ENCODE measurements at places on chromosomes 3 and 15.

GRCh38 chr15:76337059-76337695 lies 604 bp downstream of the ISL2 start:
- no peak for DNase-seq

GRCh38 chr3:13518516-13518953 lies 30.4 kb upstream of the FBLN2 start:
- no peak for DNase-seq

DNA sequence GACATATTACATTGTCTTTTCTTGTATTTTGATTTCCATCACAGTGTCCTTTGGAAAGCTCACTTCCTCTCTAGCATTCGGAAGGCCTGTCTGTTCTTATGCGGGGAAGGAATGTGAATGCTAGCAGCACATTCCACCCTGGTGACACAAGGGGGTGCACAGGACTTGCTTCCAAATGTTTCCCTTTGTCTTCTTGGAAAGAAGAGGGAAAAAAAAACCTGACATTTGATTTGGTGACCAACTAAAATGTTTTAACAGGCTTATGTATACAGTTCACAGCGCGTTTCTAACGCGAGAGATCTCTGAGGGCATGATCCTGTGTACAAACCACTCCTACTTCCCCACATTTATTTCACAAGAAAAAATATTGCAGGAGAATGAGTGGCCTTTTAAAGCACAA lies 107.6 kb upstream of the FXR1 start:
- DNase-seq = no peak

- no peak for DNase-seq
Observed at GRCh38 chr3:44666346-44666745, 17.8 kb downstream of the ZNF35 start.

- no peak for DNase-seq
Observed at GRCh38 chr3:52004906-52005395, 9.3 kb upstream of the RPL29 start.

DNA sequence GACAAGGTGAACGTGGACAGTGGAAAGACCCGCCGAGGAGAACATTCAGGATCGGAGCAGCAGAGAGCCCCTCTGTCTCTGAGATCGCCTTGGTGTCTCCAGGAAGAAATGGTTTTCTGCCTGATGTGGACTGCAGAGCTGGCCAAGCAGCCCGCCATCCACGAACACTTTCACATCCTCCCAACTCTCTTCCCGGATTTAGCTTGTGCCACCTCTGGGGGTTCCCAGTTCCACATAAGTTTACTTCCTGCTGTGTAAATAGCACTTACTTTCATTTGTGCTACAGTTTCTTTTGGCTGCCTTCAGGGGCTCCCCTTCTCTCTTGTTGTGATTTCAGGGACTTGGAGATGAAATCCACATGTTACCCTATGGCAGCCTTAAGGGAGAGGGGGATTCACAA lies 48.4 kb downstream of the SEMA5B start:
- no peak for DNase-seq

- no peak for DNase-seq
Observed at GRCh38 chr3:42340466-42340865, 69.9 kb downstream of the LYZL4 start.
